Cortex of kidney (tissue), 1 donor: ENCODE measurements at places on chromosomes 3 and 15.

DNA sequence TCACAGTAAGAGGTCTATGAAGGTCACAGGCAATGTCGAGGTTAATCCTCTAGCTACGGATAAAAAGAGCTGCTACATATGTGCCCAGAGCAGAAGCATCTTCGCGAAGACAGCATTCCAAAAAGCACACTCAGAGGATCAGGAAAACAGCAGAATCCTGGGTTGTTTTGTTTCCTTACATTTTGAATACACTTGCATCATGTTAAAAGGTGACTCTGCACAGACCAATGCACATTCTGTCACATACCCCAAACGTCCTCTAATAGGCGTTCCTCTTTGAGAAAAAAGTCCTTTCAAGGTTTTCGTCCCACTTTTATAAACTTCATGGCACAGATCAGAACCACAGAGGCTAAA is 52.7 kb downstream of the VGLL4 start:
- DNase-seq, result no peak

DNA sequence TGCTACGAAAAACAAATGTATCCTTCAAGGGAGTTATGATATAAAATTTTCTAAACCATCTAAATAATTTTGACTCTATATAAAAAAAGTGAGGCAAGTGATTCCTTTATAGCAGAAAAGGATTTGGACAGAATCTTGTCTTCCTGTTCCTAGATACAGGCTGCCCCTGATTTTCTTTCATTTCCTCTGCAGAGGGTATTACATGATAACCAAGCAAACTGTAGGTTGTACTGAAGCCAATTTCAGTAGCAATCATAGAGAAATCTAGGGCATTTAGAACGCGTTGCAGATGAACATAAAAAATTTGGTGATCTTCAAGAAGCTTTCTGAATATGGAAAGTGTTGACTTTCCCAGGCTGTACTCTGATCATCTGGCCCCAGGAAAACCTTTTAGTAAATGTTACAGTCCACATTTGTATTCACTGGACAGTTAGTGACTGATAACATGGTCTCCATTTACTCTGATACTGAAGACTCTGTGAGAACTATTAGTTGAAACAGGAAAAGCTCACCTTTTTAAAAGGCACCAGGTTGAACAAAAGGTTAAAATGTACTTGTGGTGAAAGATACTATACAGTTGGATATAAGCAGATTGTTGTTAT is 9.1 kb upstream of the UTS2B start:
- no peak for DNase-seq

GRCh38 chr15:77028451-77029165 is 33.7 kb downstream of the PSTPIP1 start:
- DNase-seq, result no peak

- DNase-seq, result no peak
Observed at GRCh38 chr3:124633524-124633923, 96.7 kb upstream of the UMPS start.

DNA sequence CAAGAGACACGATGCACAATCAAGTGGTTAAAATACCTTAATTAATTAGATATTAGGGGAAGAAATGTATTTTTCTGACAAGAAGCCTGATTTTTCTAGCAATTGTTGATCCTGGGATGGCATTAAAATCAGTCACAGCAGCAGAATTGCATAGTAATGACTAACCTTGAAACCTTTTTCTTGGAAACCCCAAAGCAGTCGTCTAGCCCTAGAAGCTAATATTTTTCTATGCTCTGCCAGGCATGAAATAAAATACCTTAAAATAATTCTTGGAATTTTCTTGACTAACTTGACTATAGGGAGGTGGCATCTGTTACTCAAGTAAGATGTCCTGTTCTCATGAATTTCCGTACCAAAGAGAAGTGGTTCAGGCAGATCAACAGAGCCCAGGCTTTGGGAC is 204.1 kb downstream of the THRB start:
- DNase-seq, result no peak

DNA sequence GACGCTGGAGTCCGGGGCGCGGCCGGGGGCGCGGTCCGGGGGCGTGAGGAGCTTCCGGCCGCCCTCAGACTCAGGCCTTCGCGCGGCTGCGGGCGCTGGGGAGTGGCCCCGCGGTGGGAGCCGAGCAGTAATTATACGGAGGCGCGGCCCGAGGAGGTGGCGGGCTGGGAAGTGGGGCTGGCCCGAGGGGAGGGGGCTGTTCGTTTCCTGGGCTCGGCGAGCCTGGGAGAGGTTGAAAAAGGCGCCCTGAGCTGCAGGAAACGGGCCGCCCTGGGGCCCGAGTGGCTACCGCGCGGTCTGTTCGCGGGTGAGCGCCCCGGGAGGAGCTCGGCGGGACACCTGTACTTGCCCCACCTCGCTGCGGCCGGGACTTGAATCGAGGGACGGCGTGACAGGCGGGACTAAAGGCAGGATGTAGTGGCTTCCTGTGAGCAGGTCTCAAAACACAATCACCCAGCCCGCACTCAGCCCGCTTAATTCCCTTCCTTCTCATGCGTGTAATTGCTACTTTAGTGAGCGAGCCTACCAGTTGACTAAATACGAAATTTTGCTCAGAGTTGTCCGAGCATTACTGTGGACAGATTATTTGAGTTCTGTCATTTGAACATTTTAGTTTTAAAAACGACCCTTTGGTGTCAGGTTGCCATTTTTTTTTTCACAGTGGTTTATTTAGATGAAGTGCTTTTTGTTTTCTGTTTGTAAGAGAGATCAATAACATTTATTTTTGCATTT is 860 bp downstream of the RASA2 start:
- no peak for DNase-seq

- no peak for DNase-seq
Observed at GRCh38 chr3:182969277-182969676, 11.1 kb downstream of the DCUN1D1 start.

DNA sequence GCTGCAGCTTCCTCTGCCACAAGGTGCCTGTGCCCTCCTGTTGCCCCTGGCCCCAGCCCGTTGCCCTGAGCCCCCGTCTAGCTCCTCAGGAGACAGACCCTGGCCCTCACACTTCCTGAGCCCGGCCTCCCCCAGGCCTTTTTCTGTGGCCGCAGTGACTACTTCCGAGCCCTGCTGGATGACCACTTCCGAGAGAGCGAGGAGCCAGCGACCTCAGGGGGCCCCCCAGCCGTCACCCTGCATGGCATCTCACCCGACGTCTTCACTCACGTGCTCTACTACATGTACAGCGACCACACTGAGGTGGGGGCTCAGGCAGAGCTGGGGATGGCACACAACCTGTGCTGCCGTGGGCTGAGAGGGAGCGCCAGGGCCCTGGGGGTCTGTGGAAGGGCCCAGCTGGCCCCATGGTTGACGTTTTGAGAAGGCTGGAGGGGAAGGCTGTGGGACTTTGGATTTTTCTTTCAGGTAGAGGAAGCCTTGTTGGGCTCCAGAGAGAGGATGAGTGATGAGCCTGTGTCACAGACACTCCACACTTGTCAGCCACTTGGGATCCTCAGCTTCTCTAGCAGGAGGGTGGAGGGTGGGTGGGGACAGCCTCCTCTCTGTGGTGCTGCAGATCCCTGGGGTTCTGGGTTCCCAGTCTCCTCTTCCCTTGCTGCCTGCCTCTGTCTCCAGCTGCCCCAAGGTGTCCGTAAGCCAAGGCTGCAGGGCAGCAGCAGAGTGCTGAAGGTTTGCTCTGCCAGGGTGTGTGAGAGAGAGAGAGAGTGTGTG is 5.0 kb downstream of the ABTB1 start:
- no peak for DNase-seq

- DNase-seq, result no peak
Observed at GRCh38 chr3:17833786-17834559, 91.5 kb upstream of the TBC1D5 start.
